ENCODE measurements at places on chromosomes 12 and 14.

DNA sequence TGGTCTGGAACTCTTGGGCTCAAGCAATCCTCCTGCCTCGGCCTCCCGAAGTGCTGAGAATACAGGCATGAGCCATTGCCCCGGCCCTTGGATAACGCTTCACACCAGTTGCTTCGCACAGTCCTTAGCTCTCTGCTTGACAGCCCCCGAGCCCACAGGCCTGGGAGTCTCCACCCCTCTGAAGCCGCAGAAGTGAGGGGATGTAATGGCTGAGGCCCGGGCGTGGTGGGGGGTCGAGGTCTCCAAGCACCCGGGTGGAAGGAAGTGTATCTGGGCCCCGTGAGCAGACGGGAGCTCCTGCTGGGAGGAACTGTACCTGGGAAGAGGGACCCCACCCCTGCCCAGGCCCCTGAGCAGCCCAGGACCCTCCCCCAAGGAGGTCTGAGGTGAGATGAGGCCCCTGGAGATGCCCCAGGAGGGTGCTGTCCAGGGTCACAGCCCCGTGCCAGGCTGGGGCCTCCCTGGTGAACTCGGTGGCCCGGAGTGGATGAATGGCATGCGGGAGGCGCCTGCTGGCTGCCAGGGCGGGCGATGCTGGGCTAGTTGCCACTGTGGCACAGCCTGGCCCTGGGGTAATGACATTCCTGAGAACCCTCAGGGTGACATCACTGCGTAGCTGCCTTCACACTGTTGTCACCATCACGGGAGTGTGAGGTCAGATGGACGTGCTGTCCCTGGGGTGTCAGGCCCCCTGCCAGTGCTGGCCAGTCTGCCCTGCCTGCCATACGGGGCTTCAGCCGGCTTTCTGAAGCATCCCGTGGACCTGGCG is 48.9 kb downstream of the KIF26A start:
- no peak for DNase-seq

- no peak for DNase-seq
Observed at GRCh38 chr12:18261273-18261672, at the start of gene PIK3C2G. TSS of gene PIK3C2G (plus strand) at chr12:18261518. CDS start at chr12:18282082, 20,564 bp downstream.

DNA sequence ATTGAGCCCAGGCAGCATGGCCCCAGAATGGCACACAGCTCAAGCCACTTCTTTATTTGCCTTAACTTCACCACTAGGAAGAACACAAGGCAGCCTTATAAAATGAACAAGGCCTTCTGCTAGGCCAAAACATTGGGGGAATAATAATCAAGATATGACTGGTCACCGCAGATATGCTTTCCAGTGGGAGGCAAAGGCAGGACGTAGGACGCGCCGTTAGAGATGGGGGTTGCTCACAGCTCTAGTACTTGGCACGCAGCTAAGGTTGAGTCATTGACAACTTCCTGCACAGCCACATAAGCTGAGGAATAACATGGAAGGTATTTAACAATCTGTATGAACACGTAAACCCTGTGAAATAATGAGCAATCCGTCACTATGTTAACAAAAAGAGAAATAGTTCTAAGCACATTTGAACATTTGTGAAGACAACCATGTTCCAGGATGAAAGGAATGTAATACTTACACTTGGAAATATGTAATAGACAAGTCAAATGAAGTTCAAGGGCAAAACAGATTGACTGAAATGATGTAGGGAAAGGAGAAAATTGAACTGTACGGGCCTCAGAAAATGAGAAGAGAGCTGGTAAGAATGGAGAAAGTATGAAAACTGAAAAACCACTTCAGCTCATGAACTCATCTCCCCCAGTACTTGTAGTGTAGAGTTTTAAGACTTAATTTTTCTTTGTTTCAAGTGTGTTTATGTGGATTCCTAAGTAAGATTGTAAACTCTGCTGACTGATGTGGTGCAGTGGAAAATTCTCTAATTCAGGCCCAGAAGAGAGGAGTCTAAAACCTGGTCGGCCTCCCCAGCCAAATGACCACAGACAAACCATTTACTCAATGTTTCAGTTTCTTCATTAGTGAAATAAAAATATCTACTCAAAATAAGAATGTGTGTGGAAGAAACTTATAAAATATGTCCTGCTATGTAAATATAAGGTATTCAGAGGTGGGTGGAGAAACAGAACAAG is 59.3 kb upstream of the CCDC91 start:
- DNase-seq: no peak

- DNase-seq: peak; percentile 50
Observed at GRCh38 chr14:24051789-24052655, at the start of gene CARMIL3. TSS of gene CARMIL3 (plus strand) at chr14:24052009. CDS start at chr14:24052154, 145 bp downstream.

GRCh38 chr14:72810201-72810600 is 83.7 kb downstream of the DPF3 start:
- no peak for DNase-seq

GRCh38 chr12:16392846-16393535 is 45.5 kb downstream of the MGST1 start:
- DNase-seq: no peak

- no peak for DNase-seq
Observed at GRCh38 chr14:104442631-104443390, 136.8 kb upstream of the C14orf180 start.

- DNase-seq: no peak
Observed at GRCh38 chr14:24377126-24377525, 9.1 kb downstream of the NFATC4 start.

DNA sequence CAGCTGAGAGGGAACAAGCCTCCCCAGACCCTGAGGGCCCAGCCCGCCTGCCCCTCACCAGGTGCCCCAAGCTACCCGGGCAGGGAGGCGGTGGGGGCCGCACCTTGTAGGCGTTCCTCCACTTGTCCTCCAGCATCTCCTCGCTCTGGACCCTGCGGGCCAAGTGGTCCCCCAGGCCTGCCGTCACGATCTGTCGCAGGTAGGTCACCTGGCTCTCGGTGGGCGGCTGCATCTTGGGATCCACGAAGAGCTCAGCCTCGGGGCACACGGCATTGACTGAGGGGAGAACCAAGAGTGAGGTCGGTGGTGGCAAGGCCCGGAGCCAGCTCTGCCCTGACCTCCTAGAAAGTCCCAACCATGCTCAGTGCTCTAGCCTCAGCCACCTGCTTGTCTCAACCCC is 36.6 kb downstream of the DHX37 start:
- DNase-seq: no peak

- no peak for DNase-seq
Observed at GRCh38 chr14:89357655-89358297, 59.3 kb downstream of the FOXN3 start.

DNA sequence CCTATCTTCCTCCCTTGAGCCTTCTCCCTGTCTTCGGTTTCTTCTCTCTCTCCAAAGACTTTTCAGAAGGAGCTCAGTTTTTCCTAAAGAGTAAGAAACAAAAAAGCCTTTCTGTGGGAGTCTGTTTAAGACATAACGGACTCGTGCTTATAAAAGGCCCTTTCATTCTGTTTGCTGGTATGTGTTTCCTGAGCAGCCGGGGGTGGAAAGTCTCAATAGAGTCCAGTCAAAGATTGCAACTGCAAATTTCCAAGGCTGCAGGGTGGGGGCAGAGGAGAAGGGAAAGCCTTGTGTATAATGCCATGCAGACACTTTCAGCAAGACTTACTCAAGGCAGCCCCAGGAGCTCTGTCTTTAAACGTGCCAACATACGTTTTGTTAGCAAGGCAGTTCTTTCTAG is 62.2 kb downstream of the GNG2 start:
- DNase-seq: no peak

GRCh38 chr12:31999692-32000091 is 40.5 kb downstream of the RESF1 start:
- DNase-seq: no peak

DNA sequence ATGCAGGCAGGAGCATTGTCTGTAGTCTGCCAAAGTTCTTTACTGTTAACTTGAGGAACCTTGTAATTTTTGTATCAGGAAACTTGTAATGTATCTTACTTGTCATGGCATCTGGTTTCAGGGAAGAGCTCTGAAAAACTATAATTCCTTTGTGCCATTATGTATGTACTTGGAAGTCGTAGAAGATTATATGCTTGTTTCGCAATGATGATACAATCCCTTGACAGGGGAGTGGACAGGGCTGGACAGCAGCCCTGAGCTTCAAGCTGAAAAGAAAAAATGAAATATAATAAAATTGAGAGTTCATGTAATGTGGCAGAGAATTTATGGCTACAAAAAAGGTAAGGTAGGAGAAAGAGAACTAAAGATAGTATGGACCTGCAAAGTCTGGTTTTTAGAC is 7.4 kb upstream of the DLGAP5 start:
- DNase-seq: no peak

- DNase-seq: no peak
Observed at GRCh38 chr12:51579321-51579850, 11.6 kb upstream of the SCN8A start.

DNA sequence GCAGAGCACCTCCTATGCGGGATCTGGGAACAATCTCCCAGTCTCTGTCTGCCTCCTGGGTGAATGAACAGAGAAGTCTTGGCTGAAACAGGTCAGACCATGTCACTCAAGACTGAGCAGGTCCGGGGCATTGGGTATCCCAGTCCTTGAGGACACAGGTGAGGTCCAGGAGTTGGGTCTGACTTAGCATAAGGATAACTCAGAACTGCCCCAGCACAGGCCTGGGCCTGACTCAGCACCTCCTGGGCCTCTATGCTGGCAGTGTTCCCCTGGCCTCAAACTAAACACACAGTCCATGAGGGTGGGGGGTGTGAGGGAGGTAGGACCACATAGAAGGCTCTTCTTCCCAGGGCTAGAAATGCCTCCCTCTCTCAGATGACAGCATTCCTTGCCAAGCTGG is 1.5 kb upstream of the SDR9C7 start:
- DNase-seq: no peak

DNA sequence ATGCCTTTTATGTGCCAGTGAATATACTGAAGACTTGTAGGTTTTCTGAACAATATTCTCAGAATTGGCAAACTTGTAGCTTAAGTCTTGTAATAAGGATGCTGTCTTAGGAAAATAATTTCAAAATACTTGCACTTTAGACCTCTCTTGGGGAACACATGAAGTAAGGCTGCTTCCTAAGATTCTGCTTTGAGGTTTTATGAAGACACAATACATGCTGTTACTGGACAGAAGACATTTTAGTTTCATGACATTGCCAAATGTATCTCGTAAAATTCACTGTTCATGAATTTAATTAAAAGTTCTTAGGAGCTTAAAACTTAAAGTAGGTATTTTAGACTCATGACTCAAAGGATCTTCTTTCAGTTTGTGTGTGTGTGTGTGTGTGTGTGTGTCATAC is 80.7 kb downstream of the RAD51B start:
- DNase-seq: no peak

GRCh38 chr14:34692348-34692747 is 22.0 kb downstream of the CFL2 start:
- no peak for DNase-seq

DNA sequence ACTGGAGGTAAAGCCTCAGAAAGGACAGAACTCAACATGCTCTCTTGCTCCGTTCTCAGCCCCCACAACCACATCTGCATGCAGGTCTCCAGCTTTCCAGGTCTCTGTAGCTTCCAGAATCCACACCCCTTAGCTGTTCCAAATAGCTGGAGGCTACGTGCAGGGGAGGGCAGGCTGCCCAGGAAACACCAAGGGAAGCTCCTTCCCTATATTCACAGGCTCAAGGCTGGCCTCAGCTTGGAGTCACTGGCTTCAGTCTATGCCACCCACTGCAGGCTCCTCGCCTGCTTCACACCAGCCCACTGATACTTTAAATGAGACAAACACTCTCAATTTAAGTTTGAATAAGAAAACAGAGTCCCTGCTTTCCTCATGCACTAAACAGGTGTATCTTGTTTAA is 73.3 kb downstream of the ASCL4 start:
- no peak for DNase-seq

GRCh38 chr12:92553389-92553788 is 149.4 kb upstream of the PLEKHG7 start:
- no peak for DNase-seq

DNA sequence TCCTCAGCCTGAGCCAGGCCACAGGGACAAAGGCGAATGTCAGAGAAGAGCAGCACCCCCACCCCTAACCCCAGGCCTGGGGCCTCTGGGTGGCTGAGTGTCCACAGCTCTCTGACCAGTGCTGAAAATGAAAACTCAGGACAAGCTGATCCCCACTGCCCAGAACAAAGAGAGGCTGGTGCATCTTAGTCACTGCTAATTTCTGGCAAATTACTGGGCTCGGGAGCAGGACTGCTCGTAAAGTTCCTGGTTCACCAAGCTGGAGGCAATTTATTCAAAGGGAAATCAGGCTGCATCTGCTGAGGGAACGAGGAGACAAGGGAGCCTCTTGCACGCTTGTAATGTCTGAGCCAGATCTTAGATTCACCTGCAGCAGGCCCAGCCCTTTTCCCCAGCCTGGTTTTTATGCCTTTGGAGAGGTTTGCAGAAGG is 43.2 kb downstream of the CALM1 start:
- DNase-seq: no peak

- no peak for DNase-seq
Observed at GRCh38 chr14:104887623-104888488, 22.8 kb downstream of the CEP170B start.

- DNase-seq: no peak
Observed at GRCh38 chr14:50301914-50302313, 10.1 kb downstream of the L2HGDH start.

DNA sequence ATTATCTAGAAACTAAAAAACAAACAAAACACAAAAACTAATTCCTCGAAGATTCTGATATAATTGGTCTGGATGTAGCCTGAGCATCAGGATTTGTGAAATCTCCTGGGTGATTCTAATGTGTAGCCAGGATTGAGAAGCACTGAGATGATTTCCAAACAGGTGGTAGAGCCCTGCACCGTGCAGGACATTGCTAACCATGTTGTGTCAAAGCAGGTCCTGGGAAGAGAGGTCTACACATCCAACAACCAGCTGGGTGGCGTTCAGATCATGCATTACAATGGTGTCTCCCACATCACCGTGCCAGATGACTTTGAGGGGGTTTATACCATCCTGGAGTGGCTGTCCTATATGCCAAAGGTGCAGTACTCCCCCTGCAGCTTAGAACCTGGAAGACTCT is 56.3 kb downstream of the FOXN4 start:
- DNase-seq: no peak

DNA sequence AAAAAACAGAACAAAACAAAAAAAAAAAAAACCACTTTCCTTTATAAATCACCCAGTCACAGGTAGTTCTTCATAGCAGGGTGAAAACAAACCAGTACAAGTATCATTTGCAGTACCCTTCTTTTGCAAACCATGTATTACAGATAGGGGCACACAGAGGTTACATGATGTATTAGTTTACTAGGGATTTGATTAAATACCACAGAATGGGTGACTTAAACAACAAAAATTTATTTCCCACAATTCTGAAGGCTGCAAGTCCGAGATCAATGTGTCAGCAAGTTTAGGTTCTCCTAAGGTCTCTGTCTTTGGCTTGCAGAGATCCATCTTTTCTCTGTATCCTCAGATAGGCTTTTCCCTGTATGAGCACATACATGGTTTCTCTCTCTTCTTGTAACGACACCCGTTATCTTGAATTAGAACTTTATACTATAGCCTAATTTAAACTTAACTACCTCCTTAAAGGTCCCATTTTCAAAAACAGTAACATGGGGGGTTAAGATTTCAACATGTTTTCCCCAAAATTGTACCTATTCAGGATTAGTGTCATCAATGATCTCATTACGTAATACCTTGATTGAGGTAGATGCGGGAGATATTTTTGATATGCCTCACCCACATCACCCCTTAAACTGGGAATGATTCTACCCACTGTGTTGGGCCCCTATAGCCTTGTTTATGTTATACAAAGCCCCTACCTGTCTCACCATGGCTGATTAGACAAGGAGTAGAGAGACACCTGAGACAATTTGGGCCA is 3.5 kb upstream of the CEP128 start:
- no peak for DNase-seq

GRCh38 chr12:104340177-104340576 is 36.6 kb downstream of the EID3 start:
- no peak for DNase-seq

GRCh38 chr12:47269916-47270315 is 190.2 kb upstream of the AMIGO2 start:
- no peak for DNase-seq

All from CD8-positive, alpha-beta T cell (primary cell).